GM20000 (cell line): ENCODE measurements at places on chromosomes 7 and 10.

- DNase-seq: no peak
Observed at GRCh38 chr10:33938001-33938400, 603.5 kb upstream of the NRP1 start.

DNA sequence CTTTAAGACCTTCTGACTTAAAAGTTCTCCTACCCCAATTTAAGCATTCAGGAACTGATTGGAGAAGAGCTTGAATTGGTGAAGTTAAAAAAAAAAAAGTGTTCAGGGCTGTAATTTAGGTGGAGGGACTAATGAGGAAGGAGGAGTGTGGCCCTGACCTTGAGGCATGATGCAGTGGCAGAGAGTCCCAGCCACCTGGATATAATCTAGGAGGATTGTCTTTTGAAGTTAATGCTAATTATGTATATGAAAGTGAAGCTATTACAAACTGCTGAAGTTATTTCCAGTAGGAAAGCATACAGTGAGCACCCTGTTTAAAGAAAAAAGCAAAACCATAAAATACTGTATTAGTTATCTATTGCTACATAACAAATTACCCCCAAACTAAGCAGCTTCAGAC, 31.5 kb downstream of the ADD3 start:
- DNase-seq: no peak

DNA sequence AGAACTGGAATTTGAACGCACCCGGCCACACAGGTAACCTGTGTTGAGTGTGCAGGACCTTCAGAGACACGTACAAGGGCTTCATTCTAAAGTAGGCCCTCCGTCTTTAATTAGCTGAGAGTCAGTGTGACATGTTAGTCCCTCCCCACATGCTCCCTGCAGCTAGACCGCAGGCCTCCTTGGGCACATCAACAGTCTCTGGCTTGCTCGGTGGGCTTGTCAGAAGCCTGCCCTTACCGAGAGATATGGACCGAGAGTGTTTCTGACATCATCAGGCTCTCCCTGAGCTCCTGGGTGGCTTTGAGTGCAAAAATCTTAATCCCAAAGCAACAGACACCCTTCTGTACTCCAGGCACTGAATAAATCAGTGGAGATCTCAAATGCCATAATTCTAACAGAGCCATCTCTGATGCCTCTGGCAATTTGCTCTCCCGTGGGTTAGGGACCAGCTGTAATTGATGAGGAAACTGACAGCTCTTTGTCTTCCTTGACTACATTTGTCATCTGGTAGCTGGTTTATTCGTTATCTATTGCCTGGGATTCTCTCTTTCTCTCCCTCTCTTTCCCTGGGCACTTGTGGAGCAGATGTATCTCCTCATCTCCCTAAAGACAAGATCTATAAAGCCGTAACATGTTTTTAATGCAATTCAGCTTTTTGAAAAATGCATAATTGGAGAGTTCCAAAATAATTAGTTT, 850.6 kb downstream of the TYW1 start:
- DNase-seq: no peak

GRCh38 chr7:32658034-32658433, 162.7 kb downstream of the AVL9 start:
- no peak for DNase-seq

DNA sequence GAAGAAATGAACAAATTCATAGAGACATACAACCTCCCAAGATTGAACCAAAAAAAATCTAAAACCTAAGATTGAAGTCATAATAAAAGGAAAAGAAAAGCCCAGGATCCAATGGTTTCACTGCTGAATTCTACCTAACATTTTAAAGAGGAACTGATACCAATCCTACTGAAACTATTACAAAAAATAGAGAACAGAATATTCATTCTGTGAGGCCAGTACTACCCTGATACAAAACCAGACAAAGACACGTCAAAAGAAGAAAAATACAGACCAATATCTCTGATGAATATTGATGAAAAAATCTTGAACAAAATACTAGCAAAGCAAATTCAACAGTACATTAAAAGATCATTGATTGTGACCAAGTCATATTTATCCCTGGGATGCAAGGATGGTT, 128.5 kb upstream of the STEAP1 start:
- no peak for DNase-seq
